Osteoblast (primary cell): ENCODE measurements at places on chromosomes 7 and 10. TPM values are rescaled to one million over a fixed set of nuclear protein-coding genes. Genes with fewer than 3 reads are reported as not detected.

- peak; percentile 99 for DNase-seq
Observed at GRCh38 chr7:468681-469562, 50.7 kb downstream of the PDGFA start.

- DNase-seq: no peak
Observed at GRCh38 chr10:70660722-70661121, 11.6 kb upstream of the ADAMTS14 start.

DNA sequence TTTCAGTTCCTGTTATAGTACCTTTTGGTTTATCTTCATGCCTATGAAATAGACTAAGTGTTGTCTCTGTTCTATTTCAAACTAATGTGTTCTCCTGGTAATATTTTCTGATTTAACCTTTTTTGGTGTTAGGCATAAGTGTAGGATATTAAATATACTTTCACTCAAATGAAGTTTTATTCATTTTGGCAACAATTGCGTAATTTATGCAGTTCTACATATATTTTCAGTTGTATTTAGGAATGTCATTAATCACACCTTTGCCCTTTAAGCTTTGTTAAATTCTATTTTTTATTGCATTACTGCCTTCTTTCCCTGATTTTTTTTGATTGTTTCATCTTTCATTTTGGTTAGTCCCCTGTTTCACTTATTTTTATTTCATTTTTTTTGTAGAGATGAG, 47.3 kb downstream of the RSBN1L start:
- DNase-seq: no peak

GRCh38 chr10:27035163-27035562, 65.1 kb downstream of the ANKRD26 start:
- DNase-seq: no peak

GRCh38 chr10:104334965-104335650, 3.2 kb downstream of the ITPRIP start:
- DNase-seq: peak; percentile 62

GRCh38 chr7:55939514-55940123, 12.1 kb upstream of the MRPS17 start:
- DNase-seq: no peak

- DNase-seq: no peak
Observed at GRCh38 chr7:154338701-154339506, 286.7 kb downstream of the DPP6 start.

DNA sequence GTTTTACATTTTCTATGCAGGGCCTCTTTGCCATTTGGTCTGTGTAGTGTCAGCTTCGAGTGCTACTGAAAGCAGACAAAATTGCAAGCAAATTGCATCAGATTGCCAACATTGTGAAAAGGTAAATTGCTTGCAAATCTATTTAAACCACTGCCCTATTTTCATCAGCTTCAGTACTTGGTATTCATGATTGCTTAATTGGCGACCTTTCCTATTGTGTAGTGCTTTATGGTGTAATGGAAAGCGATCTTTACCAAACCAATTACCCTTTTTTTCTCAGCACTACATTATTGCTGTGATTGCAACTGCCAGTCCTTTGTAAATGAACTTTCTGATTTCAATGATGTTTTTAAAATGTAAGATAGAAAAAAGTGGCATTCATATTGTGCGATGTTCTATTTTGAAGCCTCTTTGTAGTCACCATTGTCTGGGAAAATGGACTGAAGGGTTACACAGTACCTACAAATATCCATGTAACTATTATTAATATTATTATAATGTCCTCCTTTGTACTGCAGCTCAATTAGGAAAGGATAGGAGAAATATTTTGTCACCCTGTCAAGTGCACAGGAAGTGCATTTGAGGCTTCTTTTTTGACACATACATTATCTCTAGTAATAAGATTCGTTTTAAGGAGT, 177.7 kb upstream of the SP8 start:
- no peak for DNase-seq

DNA sequence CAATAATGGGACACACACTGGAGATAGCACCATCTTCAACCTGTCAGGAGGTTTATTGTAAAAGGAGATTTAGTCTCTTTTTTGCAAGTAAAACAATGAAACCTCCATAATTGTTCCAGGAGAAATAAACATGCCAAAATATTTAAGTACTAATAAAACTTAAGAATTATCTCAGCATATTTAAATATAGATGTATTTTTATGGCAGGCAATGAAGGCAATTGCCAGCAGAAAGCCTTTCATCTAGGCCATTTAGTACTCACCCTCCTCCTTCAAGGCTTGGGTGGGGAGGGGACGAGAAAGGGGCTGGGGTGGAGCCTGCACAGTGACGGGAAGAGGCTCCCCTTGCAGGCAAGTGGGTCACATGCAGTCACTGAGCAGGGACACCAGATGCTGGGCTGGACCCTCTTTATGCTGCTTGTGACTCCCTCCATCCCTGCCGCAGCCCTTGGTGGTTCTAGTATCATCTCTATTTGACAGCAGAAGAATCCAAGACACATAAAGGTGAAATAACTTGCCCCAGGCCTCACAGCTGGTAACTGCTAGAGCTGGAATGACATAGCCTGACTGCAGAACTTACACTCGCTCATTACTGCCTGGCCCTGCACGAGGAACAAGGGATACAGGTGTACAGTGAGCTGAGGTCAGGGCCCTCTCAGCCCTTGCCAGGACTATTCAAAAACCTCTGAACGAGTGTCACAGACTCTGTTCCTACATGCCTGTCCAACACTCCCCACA, 449.5 kb upstream of the ZMIZ1 start:
- DNase-seq: peak; percentile 67

DNA sequence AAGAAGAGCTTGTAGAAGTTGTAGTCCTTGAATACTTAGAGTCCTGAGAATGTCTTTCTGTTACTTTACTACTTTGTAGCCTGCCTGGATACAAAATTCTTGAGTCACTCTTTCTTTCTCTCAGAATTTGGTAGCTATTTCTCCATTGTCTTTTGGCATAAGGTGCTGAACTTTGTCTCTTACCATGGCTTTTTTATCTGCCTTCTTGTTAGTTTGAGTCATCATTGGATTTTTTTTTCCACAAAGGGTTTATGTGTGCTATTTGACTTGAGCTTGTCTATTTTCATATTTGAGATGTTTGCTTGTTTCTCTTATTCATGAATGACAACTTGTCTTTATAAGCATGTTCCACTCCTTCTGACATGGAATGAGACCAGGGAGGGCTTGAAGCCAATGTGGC, 74.5 kb upstream of the EXOC6 start:
- DNase-seq: no peak

DNA sequence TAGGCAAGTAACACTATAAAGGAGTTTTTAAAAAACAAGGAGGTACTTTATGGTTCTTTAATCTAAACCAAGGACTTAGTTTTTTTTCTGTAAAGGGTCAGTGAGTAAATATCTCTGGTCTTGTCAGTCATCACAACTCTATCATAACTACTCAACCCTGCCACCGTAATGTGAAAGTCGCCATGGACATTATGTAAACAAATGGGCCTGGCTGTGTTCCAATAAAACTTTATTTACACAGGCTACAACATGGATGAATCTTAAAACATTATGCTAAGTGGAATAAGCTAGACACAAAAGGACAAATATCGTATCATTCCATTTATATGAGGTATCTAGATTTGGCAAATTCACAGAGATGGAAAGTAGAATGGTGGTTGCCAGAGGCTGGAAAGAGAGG, 60.8 kb upstream of the SP4 start:
- no peak for DNase-seq

- DNase-seq: no peak
Observed at GRCh38 chr10:111316722-111317212, 239.9 kb downstream of the ADRA2A start.

DNA sequence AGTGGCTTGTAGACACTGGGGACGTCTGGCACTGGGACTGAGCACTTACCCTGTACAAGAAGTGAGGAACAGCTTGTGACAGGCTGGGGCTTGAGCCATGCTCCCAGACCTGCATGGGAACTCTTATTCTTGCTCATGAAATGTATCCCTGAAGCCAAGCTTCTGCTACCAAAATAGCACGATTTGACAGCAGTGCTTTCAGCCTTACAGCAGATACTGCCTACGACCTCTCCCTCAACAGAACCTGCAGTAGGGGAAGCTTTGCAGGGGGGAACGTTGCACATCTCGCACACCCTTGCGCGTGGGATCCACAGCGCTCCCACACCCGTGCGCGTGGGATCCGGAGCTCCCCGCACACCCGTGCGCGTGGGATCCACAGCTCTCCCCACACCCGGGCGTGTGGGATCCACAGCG, 88.0 kb downstream of the CREM start:
- no peak for DNase-seq

DNA sequence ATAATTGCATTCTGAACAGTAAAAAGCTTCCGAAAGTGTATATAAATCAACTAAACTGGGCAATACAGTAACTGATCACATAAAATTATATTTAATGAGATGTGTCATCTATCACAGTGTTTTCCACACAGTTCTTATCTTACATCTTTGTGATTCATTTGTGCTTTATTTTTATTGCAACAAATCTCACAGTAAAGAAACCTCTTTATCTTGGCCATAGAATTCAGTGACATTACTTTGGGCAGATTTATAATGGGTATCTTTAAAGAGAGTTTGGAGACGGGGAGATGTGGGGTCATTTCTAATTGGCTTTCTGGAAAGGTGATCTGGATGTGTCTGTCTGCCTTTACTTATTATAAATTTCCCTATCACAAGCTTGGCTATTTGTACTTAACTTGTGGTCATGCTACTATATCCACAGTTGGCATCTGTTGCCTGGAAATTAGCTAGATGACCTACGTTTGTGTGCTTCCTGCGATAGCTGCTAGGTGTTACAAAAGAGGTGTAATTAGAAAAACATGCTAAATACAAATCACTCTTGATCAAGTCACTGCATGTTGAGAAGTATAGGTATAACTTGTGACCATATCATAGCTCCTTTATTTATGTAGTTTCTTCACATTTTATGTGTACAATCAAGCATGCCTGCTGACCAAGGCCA, 123.8 kb downstream of the ARID5B start:
- DNase-seq: no peak

DNA sequence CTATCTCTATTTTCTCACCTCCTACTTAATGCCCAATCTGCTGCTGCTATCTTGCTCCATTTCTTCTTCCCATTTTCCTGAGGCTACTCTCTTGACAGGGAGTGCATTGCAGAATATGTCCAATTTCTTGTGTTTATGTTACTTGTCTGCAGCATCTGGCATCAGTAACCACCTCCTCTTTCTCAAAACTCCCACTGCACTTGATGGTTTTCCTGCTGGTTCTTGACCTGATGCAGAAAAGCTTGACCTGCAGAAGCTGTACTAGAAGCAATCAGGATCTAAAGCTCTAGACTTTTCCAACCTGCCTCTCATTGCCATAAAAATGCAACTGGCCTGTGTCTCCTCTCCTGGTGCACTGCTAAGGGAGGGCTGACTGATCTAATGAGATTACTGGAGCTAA, 287.8 kb downstream of the ZEB1 start:
- no peak for DNase-seq

- DNase-seq: no peak
Observed at GRCh38 chr7:26507108-26507987, 215.7 kb downstream of the SNX10 start.

GRCh38 chr7:84792231-84792893, 394.5 kb downstream of the SEMA3D start:
- no peak for DNase-seq

GRCh38 chr7:13874783-13875182, 114.7 kb downstream of the ETV1 start:
- DNase-seq: peak; percentile 23

DNA sequence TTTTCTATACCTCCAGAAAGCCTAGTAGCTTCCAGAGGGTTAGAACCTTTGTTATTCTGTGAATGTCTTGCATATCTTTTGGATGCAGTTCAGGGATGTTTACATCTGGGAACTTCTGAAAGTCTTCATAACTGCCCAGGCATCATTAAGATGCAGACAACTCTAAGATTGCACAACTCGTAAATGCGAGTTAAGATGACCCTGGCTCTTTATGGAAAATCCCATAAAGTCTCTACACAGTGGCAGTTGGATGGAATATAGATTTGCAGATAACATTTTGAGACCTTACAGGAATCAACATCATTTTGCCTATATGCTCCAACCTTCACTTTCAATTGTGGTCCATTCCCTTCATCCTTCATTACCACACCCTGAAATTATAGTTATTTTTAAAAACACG, 151.7 kb downstream of the CREB5 start:
- no peak for DNase-seq

Gene RTKN2
- 7.7 and 8.0 TPM in 2 replicates for total RNA-seq

Gene PIK3CG
- not detected in 2 replicates for total RNA-seq

Gene ARHGEF35
- total RNA-seq: 2.4 and 3.6 TPM in 2 replicates

Gene ARPC1A
- 132 and 158 TPM in 2 replicates for total RNA-seq

Gene HTR7
- total RNA-seq: 9.8 and 12.4 TPM in 2 replicates

Gene INA
- 0.29 and 0.36 TPM in 2 replicates for total RNA-seq

Gene PNLIP
- not detected in 2 replicates for total RNA-seq

Gene AUTS2
- total RNA-seq: 15.2 and 17.4 TPM in 2 replicates

Gene LOXL4
- total RNA-seq: 28.6 and 36.6 TPM in 2 replicates

Gene PPP1R9A
- under 0.01 TPM in 2 replicates for total RNA-seq

Gene IGFBP1
- 0.59 and 4.0 TPM in 2 replicates for total RNA-seq

Gene TMEM209
- total RNA-seq: 19.9 and 20.0 TPM in 2 replicates
